ENCODE measurements at places on chromosomes 6 and 20.

DNA sequence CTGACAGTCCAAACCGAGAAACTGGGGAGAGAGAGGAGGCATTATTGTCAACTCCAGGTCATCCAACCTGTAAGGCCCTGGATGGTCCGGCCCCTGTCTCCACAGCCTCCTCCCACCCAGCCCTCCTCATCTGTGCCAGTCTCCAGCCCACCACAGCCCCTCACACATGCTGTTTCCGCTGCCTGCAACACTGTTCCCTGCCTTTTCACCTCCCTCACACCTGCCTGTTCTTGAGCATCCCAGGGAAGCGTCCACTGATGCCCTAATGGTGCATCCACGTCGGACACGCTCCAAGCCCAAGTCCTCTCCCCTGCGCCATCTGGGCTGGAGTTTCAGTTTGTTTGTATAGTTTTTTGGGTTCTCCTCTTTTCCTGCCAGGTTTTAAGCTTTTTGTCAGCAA lies 52.0 kb downstream of the BMP7 start:
- DNase-seq: no peak

DNA sequence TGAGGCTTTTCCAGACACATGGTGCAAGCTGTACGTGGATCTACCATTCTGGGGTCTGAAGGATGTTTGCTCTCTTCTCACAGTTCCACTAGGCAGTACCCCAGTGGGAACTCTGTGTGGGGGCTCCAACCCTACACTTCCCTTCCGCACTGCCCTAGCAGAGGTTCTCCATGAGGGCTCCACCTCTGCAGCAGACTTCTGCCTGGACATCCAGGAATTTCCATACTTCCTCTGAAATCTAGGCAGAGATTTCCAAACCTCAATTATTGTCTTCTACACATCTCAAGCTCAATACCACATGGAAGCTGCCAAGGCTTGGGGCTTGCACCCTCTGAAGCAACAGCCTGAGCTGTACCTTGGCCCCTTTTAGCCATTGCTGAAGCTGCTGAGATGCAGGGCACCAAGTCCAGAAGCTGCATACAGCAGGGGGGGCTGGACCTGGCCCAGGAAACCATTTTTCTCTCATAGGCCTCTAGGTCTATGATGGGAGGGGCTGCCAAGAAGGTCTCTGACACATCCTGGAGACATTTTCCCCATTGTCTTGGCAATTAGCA lies 11.6 kb downstream of the PDSS2 start:
- no peak for DNase-seq

DNA sequence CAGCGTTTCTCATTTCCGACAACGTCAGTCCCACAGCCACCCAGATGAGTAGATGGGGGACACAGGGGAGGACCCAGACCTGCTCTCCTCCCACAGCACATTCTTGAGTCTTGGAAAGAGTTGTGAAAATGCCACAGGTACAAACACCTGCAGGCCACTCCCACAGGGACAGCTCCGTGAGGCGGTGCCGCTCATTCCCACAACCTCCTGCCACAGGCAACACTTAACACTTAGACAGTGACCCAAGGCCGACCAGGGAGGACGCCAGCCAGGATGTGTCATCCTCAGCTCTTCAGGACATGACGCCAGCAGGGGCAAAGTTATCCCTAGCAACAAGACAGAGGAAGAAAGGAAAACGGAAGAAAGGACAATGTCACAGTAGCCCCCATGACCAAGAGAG lies 22.9 kb upstream of the HLA-B start:
- DNase-seq: no peak

GRCh38 chr6:137970368-137970767 lies 103.3 kb downstream of the TNFAIP3 start:
- DNase-seq: no peak

DNA sequence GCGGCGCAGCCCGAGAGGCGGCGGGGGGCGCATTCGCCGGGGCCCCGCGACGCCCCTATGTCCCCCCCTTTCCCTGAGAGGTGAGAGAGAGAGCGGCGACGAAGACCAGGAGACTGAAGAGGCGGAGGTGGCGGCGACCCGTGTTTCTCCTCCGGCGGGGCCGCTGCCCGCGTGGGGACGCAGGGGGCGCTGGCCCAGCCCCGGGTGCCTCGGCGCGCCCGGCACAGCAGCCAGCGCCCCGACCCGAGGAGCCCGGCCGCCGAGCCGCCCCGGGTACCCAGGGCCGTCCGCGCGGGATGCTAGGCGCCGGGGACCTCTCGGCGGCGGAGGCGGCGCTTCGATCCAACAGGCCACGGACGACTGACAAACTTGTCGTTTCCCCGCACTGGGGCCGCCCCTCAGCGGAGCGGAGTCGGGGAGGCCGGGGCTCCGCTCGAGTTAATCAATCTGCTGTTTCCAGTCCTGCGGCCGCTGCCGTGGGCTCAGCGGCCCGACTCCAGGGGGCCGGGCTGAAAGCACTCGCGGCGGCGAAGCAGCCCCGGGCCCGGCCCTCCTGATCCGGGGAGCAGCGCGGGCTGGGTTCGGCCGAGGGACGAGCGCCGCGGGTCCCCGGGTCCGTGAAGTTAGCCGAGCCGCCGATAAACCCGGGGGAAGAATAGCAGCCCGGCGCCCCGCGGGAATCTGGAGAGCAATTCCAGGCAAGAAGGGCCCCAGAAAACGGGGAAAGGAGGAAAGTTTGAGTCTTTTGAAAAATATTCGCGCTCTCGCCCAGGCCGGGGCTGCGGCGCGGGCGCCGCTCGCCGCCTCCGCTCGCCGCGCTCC lies 631 bp downstream of the MDGA1 start:
- no peak for DNase-seq

DNA sequence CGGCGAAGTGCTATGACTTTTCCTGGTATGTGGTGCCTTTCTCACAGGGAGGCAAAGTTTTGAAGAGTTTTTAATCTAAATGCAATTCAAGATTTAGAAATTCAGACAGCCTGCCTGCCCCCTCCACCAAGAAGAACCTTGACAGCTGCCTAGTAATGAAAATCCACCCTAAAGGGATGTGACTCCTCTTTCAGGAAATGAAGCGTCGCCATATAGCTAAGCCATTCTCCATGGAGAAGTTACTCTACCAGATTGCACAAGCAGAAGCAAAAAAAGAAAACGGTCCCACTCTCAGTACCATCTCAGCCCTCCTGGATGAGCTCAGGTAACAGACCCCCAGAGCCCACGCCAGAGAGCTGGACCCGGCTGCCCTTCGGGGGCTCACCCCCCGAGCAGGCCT lies 150.1 kb downstream of the DTNBP1 start:
- DNase-seq: no peak

DNA sequence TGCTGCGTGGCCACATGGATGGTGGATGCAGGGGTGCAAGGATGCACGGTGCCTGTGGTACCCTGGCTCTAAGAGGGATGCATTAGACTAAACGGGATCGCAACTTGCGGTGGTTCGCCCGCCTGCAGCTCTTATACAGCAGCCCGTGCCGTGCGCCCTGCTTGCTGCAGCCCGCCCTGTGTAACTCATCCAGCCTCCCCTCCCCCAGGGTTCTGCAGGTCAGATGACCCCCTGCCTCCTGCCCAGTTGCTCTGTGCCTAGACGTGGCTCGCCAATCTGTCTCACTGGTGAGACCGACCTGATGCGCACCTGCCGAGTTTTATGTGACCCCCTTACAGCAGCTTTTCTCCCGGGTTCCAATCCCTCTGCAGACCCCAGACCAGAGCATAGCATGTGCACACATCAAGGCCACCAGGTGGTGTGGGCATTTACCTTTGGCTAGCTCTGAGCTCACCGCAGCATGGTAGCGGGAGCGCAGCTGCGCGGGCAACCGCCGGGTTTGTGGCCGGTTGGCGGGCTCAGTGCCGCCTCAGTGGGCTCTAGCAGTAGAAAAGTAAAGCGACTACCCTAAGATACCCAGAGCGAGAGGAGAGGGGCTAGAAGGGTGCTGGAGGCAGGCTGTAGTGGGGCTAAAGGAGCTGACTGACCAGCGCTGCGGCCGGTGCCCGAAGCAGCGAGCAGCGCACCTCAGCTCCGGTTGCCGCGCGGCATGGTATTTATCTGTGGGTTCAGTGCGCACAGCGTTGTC lies 693 bp upstream of the GNAS-AS1 start:
- DNase-seq: no peak

DNA sequence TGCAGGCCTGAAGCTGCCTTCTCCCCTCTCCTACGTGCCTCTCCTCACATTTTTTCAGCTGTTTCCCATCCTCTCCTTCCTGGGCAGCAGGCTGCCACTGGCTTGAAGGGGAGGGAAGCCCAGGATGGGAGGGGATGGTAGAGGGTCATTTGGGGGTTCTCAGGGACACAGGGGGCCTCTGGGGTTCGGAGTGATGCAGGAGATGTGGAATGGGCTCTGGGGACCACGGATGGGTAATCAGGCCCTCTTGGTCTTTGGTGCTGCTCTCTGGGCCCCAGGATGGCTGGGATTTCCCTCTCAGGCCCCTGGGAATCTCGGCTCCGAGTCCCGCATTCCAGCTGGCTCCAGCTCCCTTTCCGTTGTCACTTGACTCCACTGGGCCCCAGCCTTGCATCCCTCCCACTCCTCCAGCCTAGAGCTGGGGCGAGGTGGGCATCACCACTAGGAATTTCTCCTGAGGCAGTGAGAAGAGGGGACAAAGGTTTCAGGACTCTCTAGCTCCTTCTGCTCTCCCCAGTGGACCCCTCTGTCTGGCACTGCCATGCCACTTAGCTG lies 2.0 kb upstream of the DDR1 start:
- no peak for DNase-seq

DNA sequence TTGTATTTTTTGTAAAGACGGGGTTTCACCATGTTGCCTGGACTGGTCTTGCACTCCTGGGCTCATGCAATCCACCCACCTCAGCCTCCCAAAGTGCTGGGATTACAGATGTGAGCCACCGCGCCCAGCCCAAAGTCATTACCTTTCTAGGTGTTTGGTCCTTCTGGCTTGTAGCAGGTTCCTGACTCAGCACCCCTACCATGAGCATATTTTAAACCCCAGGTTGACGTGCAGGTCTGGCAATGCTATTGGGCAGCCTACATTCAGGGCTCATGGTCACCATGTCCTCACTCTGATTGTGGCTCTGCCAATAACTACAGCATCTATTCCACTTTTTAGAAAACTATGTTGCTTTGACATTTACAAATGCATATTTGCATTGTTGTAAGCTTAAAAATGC lies 59.4 kb downstream of the IPCEF1 start:
- DNase-seq: no peak

DNA sequence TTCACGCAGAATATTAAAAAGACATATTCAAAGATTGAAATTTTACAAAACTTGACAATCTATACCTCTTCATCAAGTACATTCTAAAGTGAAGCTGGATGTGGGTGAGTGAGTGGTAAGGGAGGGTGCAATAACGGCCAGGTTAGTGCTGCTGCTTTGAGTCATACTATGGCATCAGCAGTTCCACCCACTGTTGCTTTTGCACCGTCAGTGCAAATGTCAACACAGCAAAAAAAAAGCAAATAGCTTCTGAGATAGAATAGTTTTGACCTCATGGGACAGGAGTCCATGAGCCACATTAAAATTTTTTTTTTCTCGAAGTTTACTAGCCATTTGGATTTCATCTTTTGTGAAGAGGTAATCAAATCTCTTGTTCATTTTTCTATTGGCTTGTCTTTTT lies 31.8 kb downstream of the PSMF1 start:
- no peak for DNase-seq

GRCh38 chr6:8436966-8437365 lies 1.6 kb upstream of the SLC35B3 start:
- DNase-seq: no peak

- DNase-seq: no peak
Measured at GRCh38 chr6:113829696-113830045, 27.5 kb upstream of the MARCKS start.

- DNase-seq: no peak
Measured at GRCh38 chr6:36929607-36930006, 24.9 kb upstream of the PI16 start.

DNA sequence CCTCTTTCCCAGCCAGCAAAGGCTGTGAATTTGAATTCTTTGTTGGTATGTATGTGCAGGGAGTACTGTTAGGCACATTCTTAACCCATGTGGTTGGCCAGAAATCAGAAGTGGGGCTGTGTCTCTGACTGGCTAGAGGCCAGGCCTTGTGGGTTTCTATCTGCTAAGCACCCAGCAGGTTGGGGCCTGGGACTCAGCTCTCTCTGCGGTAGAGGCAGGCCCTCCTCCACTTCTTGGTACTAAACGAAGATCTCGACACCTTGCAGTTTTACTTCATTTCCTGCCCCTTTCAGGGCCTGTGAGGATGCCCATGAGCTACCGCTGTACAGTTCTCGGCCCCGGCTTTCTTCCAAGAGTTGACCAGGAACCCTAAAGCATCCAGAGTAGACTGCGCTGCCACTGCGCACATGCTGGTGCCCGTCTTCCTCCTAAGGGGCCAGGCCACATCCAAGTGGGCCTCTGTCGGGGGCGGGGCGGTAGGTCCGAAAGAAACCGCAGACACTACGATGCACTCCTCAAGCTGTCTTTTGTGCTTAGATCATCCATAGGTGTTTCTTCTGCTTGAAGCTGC lies 51.1 kb downstream of the TCP11 start:
- no peak for DNase-seq

DNA sequence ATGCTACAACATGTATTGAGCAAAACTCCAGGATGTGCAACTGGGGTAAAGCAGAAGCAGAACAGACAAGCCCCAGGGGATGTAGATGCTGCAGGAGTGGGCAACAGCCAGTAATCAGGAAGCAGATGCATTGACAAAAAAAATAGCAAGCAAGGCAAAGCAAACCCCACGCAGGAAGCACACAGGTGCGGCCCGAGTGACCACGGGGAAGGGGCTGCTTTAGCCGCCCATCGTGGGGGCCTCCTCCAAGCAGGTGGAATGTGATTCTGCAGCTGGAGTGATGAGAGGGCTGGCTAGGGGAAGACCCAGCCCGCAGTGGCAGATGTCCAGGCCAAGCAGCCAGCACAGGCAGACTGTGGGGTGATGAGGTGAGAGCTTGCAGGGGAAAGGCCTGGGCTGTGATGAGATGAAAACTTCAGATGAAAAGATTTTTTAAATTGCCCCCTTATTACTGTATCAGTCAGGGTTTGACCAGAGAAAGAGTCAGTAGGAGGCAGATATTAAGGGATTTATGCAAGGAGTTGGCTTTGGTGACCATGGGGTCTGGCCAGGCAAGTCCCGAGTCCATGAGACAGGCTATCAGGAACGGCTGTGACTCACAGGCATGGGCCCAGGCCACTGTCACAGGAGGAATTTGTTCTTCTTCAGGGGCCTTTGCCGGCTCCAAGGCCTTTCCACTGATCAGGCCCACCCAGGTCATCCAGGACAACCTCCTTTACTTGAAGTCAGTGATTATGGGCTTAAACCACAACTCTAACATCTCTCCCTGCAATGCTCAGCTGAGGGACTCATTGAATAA lies 207.6 kb downstream of the ANKRD60 start:
- no peak for DNase-seq

DNA sequence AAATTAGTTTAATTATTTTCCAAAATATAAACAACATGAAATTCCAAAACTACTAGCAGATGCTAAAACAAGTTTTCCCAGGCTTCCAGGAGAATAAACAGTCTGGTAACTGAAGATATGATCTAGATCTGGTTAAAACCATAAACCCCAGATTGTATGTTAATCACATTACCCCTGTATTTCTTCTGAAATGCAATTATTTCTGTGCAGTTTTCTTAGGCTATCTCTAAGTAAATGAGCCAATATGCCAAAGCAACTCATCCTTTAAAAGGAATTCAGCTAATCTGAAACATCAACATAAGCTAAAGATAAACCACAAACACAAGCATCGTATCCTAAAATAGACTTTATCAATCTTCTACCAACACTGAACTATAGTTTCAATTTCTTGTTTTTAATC lies 44.6 kb upstream of the SENP6 start:
- DNase-seq: no peak
